ENCODE measurements at places on chromosomes 12 and 14.
A peak's percentile ranks its signal among the peaks of the same experiment; 100 is the strongest.

- DNase-seq: peak; percentile 49
These were observed 73.2 kb downstream of the MYRFL start for GRCh38 chr12:69898236-69898635.

- no peak for DNase-seq
These were observed 13.3 kb upstream of the KLHDC2 start for GRCh38 chr14:49754570-49755097.

DNA sequence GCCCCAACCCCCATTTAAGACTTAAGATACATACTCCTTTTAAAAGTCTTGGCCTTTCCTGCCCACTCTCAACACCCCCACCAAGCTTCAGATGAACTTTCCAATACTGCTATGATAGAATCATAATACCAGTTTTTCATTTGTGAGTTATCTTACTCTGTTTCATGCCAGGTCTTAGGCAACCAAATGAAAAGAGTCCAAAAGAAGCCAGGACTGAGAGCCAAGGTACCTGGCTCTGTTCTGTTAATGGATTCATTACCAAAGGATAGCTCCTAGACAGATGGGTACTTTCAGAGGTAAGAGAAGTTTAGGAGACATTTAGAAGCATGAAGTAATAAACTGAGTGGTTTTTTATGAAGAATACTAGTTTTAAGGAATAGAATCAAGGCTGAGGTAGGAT, 34.2 kb downstream of the FANCM start:
- DNase-seq: no peak

DNA sequence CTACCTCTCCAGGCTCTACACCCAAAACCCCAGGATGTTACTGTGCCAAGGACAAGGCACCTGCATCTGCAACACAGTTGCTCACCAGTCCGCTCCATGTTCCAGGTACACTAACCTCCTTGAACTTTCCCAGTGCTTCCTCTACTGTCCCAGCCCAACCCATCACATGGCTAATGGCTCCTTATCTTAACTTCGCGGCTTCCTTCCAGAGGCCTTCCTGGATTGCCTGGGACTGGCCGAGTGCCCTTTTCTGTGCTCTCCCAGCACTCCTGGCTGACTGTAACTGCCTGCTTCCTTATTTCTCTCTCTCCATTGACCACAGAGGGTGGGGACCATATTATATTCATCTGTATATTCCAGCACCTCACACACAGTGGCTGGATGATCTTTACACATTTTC, 20.9 kb downstream of the POMT2 start:
- no peak for DNase-seq

All from HCEC 1CT (cell line).